Effector memory CD4-positive, alpha-beta T cell (primary cell): ENCODE measurements at places on chromosomes 13 and 19.

GRCh38 chr19:30325676-30326392 is 46.4 kb upstream of the ZNF536 start:
- no peak for DNase-seq

- no peak for DNase-seq
These were observed 30.3 kb downstream of the FXYD5 start for GRCh38 chr19:35184884-35185283.

DNA sequence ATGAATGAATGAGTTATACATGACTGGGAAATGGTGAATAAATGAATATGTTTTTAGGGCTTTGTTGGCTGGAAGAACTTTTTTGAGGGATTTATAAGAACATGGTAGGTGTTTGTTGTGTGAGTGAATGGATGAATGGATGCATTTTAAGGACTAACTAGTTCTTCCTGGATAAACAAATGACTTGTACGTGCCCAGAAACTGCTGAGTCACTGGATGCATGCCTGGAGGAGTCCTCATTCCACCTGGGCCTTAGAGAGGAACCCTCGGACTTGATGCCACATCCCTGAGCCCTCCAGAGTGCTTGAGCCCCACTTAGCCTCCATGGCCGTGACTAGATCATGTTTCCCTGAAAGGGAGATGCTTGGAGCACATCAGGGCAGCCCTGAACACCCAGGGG is 153.4 kb downstream of the DPF1 start:
- DNase-seq, result no peak

GRCh38 chr13:51777921-51778320 is 26.0 kb downstream of the DHRS12 start:
- DNase-seq, result no peak

DNA sequence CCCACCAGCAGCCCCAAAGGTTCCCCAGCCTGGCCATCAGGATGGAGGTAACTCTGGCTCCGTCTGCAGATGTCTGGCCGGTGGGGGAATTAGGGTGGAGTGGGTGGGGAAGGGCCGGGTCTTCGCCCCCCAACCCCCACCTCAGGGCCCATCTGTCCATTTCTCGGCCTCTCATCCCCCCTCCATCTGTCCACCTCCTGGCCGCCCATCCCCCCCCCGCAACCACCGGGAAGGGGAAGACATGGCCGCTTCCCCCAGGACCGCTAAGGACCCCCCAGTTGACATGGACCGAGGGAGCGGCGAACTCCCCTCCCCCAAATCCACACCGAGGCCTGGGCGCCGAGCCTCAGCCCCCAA is 793 bp downstream of the LRFN1 start:
- DNase-seq, result no peak

- no peak for DNase-seq
These were observed 46.6 kb downstream of the PIN1 start for GRCh38 chr19:9881720-9882119.

- no peak for DNase-seq
These were observed 21.0 kb downstream of the SERP2 start for GRCh38 chr13:44394658-44395057.

DNA sequence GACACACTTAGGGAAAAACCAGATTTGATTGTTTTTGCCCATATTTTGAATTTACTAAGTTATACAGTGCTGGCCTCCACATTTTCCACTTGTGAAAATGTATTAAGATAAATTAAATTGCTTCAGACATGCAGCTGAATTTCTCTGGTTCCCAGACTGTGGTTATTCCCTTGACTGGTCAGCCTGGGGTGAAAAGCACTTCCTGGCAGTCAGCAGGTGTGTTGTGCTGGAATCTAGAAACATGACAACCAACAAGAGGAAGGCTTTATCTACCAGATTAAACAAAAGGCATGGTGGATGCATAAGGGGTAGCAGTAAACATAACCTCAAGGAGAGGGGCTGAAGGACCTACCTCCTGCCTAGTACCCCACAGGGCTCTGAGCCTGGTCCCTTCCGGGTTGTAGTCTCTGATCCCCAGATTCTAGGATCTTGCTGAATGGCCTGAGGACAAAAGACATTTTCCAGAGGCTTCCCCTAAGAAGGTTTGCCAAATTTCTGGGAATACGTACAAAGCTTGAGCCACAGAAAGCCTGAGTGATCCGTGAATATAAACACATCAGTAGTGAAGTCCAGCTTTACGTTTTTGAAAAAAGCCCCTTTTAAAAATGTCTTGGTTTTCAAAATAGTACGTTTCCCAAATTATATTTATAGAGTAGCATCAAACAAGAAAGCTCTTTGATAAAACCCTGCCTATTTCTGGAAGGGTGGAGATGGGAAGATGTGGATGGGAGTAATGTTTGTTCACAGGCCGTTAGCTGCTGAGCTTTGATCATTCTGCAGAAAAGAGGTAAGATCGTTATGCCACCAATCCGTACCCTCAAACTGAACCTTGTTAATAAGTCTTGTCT is 133.4 kb downstream of the LACC1 start:
- DNase-seq, result no peak

DNA sequence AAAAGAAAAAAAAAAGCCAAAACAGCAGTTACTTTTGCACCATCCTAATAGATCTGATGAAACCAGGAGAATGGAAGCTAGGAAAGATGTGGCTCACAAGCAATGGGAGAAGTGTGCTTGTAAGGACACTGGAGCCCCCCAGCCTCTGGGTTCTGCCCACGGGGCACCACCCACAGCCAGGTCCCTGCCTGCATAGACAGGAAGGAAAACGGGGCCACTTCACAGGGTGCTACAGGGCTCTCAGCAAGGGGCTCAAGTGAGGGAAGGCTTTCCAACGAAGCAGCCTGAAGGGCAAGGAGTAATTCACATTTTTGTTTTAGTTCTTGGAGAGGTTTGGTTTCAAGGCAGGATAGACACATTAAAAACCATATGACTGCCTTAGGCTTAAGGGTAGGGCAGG is 42.7 kb downstream of the BRD4 start:
- no peak for DNase-seq

- DNase-seq, result no peak
These were observed 93.9 kb downstream of the KCTD15 start for GRCh38 chr19:33890569-33890968.

GRCh38 chr13:112784811-112785482 is 95.1 kb downstream of the ATP11A start:
- DNase-seq, result no peak

- DNase-seq, result no peak
These were observed 360.3 kb downstream of the GPC5 start for GRCh38 chr13:91758724-91759123.

DNA sequence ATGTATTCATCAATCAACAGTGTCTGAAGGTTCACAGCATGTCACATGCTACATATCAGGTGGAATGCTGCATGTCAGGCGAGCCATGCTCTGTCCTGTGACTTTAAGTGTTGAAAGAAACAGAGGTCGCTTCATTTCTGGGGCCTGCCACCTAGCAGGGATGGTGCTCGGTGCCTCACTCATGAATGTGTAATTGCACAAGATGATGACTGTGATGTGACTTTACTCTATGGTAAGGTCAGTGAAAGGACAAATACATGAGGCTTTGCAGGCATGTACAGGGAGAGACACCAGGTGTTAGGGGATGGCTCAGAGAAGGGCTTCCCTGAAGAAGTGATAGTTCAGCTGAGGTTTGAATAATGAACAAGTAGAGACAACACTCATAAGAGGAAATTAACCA is 66.7 kb downstream of the FRY start:
- no peak for DNase-seq

- no peak for DNase-seq
These were observed 671.6 kb downstream of the PCDH9 start for GRCh38 chr13:66558506-66558905.

DNA sequence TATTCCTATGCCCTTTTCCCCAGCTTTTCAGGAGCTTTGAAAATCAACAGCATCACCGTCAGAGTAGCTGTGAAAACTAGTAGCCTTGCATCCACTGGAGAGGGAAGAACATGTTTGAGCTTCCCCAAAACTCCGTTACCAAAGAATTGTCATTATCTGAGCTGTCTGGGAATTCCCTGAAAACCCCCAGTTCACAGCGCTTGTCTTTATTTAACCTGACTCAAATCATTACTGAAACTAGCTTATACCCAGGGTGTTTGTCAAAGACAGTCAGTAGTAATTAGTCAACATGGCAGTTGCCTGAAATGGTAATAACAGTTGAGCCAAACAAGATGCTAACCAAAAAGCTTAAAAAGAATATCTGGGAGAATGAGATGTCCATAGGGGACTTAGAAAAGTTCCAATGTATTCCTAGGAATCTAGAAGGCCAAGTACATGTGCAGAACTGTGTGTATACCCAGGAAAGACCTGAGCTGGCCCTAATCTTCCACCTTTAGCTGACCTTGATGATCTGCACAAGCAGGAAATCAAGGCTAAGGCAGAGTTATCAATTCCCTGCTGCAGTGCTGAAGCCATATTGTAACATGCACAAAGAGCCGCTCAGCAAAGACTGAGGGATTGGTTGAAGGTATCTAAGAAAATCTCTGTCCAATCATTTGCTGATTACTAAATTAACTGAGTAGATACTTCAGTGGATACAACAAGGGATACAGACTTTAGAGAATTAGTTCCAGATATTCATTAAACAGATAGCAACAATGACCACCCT is 130.8 kb downstream of the KL start:
- no peak for DNase-seq

GRCh38 chr13:78680576-78681350 is 21.8 kb upstream of the OBI1 start:
- no peak for DNase-seq

DNA sequence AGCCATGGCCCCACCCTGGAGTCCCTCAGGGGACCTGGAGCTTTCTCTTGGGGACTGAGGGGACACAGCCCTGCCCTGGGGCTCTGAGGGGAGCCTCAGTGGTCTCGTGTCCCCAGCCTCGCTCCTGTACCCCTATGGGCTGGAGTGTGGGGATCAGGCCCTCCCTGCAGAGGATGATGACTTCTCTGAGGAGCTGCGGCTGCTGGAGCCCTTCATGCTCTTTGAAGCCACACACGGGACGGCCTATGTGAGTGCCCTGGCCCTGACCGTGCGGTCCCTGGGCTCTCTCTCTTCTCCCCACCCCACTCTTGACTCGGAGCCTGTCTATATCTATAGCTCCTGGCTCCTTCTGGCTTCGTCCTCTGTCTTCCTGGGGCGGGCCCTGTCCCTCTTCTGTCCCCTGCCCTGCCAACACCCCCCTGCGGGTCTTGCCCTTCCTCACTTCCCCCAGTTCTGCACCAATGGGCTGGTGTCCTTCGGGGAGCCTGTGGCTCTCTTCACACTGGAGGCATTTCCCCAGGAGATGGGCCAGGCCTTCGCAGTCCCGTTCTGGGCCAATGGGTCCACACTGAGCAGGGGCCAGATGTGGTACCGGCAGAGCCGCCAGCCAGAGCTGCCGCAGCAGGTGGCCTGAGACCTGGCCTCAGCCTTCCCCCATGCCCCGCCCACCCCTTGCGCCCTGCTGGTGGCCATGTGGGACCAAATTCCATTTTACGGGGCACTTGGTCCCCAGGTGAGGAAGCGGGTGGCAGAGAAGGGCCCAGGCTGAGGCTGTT is 33.1 kb downstream of the HPN start:
- no peak for DNase-seq

GRCh38 chr19:2213799-2214198 is 22.3 kb downstream of the PLEKHJ1 start:
- DNase-seq, result no peak
